Cortex of kidney (tissue), 1 donor: ENCODE measurements at places on chromosomes 5 and 9.

- DNase-seq: no peak
These were observed 94.7 kb downstream of the PPARGC1B start for GRCh38 chr5:149824846-149825245.

DNA sequence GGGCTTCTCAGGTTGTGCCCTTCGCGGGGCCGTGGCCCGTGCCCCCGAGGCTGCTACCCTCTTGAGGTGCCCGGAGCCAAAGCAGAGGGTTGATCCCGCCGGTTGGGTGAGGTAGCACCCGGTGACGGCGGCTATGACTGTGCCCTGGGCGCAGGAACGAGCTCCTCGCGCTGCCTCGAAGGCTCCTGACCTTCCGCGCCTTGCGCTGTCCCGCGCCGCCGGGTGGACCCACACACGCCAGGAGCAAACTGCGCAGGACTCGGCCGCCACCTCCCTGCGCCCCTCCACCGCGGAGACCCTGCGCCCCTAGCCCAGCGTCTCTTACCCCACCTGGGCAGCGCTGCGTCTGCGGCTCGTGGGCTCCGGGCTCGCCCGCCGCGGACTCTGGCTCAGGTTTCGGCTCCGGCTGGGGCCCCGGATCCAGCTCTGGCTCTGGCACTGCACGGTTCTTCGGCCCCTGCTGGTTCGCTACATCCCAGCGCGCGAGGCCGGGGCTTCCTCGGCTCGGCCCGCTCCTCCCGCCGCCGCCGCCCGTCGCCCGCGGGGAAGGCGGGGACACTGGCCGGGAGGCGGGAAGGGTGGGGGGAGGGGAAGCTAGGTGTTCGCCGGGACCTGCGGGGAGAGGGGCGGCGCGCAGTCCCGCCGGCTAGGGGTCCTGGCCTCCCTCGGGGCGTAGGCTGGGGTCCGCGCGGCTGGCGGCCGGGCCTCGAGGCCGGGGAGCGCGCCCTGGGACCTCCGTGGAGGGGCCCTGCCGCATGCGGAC, 5.4 kb upstream of the PITX1 start:
- no peak for DNase-seq

DNA sequence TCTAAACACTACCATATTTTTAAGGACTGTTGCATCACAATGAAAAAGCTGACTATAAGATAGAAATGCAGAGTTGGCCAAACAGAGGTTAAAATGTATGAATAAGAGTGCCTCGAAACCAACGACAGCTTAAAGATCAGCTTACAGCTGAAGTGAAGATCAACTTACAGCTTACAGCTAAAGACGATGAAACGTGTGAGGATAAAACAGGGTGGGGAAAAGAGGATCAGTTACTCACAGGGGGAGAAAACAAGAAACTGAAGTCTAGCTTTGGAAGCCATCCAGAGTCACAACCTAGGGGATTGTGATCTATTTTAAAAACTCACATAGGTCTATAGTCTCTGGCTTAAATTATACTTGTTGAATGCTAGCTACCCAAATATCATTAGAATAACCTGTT, 220.0 kb downstream of the SNCAIP start:
- DNase-seq: no peak

- DNase-seq: no peak
These were observed 93.1 kb upstream of the FTMT start for GRCh38 chr5:121758615-121759014.

DNA sequence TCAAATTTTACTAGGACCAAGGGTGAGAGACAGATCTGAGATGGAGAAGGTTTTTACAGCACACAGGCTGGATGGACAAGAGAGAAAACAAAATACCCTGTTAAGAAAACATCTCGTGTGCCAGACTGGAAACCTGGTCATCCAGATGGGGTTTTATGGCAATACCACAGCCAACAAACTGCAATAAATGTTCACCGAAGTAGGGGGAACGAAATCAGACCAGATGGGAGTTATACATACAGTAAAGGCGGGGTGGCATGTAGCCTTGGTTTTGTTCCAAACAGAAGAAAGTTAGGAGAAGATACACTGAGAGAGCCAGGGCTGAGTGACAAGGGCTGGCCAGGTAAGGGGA, 63.3 kb downstream of the DCP2 start:
- no peak for DNase-seq

- DNase-seq: no peak
These were observed 320.0 kb upstream of the ARRDC3 start for GRCh38 chr5:91703128-91703527.

GRCh38 chr9:32867026-32867425, 83.7 kb downstream of the TMEM215 start:
- DNase-seq: no peak

DNA sequence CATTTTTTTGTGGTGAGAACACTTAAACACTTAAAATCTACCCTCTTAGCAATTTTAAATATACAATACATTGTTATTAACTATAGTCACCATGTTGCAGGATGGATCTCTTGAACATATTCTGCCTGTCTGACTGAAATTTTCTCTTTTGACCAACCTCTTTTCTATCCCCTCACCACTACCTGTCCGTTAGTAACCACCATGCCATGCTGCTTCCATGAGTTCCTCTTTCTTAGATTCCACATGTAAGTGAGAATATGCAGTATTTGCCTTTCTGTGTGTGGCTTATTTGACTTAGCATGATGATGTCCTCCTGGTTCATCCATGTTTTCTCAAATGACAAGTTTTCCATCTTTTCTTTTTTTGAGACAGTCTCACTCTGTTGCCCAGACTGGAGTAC, 48.5 kb upstream of the NAA35 start:
- no peak for DNase-seq

GRCh38 chr9:104278929-104279496, 184.9 kb downstream of the SMC2 start:
- no peak for DNase-seq

DNA sequence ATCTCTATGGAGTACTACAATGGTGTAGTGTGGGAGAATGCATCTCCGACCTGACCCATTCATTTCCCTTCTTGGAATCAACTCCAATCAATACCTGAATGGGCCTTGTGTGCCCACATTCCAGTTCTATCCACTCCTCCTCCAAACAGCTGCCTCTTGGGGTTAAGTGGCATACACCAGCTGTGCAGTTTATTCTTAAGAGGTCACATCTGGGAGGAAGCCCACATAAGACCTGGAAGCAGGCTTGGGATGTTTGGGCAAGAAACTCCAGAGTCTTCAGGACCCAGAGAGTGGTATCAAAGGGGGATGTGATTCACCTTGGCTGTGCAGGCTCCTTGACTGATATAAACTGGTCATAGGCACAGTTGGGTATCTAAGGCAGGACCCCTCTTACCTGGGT, 46.0 kb downstream of the ACTBL2 start:
- DNase-seq: no peak

GRCh38 chr9:123631862-123632261, 275.9 kb downstream of the CRB2 start:
- DNase-seq: no peak

DNA sequence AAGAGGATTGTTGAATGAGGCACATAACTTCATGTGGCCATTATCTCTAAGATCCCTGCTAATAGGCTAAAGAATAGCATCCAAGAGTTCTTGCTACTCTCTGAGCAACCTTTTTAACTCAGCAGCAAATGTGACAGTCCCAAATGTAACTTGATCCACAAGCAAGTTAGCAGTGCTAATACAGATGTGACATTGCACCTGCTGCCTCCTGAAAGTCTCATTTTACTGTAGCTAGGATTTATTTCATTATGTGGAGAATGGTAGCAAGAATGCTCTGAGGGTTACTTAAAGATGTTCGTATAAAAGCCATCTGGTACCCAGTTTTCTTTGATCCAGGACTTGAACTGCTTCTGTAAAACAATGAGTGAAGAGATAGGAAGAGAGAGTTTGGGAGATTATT, 45.8 kb downstream of the CDH10 start:
- DNase-seq: no peak

- no peak for DNase-seq
These were observed 87.6 kb downstream of the S1PR3 start for GRCh38 chr9:89078860-89079259.

DNA sequence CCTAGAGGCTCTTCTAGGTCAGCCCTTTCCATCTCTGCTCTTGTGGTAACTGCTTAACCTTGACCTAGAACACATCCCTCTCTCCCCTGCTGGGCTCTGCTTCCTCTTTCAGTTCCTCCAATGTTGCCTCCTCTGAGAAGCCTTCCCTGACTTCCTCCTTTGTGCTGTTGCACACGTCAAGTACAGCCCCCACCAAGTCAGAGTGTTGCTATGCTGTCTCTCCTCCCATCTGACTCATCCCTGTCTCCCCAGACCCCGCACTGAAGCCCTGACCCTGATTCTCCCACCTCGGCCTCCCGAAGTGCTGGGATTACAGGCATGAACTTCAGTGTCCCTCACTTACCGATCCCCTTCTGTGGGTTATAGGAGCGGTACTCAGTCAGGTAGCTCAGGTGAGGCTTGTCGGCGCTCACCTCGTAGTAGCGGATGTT, 10.4 kb upstream of the TRIM14 start:
- no peak for DNase-seq

DNA sequence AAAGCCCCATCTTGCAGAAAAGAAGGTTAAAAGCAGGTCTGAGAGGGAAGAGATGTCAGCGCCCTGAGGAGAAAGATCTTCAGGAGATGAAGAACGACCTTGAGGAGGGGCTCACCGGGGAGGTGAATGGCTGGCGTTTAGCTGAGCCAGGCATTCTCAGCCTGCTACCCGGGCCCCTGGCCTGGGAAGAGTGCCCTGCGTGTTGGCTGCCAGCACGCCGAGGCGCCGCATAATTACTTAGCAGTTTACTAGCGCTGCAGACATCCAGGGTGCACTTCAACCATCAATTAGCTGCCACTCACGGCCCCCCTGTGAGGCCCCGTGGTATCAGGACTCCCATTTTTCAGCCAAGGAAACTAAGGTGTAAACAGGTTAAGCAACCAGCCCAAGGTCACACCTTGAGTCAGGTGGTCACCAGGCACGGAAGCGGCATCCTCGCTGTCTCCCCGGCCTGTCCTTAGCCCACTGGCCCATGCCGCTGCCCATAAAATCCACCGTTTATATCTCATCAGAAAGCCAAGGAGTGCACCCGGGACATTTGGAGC, 551.9 kb downstream of the BNC2 start:
- no peak for DNase-seq

DNA sequence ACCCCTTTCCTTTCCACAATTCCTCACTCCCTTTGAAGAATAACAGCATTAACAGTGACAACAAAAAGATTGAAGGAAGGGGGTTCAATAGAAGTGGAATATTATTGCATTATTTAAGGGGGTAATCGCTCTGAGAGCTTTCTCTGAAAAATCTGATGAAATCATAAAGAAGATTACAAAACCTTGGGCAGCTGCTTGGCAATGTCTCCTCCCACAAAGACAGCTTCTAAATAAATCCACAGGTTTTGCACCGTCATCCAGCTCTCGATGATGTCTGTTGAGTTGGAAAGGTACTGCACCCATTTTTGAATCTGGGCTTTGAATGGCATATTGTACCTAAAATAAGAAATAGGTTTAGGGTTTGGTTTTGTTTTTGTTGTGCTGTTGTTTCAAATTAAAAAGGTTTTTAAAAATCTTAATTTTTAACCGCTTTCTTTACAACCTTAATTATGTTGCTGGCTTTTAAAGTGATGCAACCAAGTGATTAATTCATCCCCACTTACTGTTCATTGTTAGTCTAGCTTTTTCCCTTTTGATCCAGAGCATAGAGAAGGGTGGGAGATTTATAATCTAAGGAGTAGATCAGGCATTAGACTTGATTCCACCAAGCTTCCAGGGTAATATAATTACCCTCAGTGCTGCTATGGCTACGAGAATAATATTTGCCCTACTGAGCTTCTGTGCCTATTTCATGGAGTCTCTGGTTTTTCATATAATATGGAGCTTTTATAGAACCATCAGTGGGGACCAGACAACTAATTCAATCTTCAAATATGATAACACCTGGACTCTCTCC, 85.0 kb downstream of the DNAH5 start:
- DNase-seq: no peak

- no peak for DNase-seq
These were observed at the start of gene ZNF608 for GRCh38 chr5:124745928-124746915. ZNF608 (minus strand) TSS chr5:124746639; CDS start chr5:124744989, 1,650 bp downstream.

- no peak for DNase-seq
These were observed 559.7 kb downstream of the TLR4 start for GRCh38 chr9:118263949-118264348.

DNA sequence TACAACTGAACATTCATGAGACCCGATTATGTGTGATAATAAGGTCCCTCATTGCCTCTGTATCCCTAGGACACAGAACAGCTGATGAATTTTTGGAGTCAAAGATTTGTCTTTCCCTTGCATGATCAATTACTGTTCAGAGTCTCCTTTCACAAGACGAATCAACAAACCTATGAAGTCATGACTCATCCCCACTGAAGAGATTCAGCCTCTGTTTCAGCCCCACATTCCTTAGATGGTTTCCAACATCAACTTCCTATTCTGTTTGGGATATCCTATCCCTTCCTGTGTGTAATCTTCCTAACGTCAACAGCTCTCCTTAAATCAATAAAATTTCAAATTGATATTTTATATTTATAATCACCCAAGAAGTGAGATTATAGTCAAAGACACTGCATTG, 199.0 kb downstream of the DNAH5 start:
- DNase-seq: no peak

DNA sequence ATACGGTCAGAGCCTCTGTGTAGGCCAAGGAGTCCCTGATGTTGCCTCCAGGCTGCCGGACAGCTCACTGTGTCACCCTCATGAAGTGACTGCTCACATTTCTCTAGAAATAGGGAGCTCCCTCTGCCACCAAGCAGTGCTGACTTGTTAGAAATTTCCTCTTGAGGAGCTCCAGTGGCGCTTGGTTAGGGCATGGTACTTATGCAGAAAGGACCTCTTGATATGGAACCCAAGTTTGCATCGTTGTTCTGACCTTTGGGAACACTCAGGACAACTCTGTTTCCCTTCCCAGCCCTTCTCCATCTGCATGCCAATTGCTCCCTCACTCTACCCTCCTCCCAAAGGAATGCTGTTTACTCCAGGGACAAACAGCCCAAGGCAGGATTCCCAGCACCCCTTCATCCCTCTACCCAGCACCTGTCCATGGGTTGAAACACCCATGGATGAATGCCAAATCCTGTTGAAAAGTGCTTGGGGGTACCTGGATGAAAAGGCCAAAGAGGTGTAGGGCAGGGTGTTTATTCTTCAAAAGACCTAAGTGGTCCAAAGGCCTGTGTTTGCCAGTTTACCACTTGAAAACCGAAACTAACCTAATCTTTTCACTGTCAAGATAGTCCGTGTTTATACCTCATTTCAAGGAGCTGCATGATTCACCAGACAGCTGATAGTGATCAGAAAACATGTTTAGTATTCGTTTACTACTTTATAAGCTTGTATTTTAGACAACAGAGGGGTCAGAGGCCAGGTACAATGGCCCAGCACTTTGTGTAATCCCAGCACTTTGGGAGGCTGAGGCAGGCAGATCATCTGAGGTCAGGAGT, 51.1 kb downstream of the KLF4 start:
- DNase-seq: no peak

GRCh38 chr5:120413686-120414085, 50.4 kb upstream of the PRR16 start:
- no peak for DNase-seq

- no peak for DNase-seq
These were observed 104.1 kb downstream of the GABRB2 start for GRCh38 chr5:161442471-161442870.

GRCh38 chr5:120457839-120458507, 6.1 kb upstream of the PRR16 start:
- no peak for DNase-seq

GRCh38 chr5:123282444-123282843, 140.8 kb downstream of the CEP120 start:
- no peak for DNase-seq

GRCh38 chr5:109281136-109281690, 128.6 kb downstream of the PJA2 start:
- DNase-seq: no peak

GRCh38 chr5:65062469-65063083, 293.8 kb downstream of the CWC27 start:
- no peak for DNase-seq
